ENCODE measurements at places on chromosomes 16 and 17.

GRCh38 chr16:73430138-73430537 lies 382.2 kb upstream of the ZFHX3 start:
- no peak for DNase-seq

- DNase-seq, result no peak
These were observed 71.0 kb downstream of the RBBP6 start for GRCh38 chr16:24610416-24610755.

- no peak for DNase-seq
These were observed 88.5 kb downstream of the HELZ start for GRCh38 chr17:67156269-67157199.

- no peak for DNase-seq
These were observed 923 bp downstream of the TLCD3B start for GRCh38 chr16:30030011-30030685.

DNA sequence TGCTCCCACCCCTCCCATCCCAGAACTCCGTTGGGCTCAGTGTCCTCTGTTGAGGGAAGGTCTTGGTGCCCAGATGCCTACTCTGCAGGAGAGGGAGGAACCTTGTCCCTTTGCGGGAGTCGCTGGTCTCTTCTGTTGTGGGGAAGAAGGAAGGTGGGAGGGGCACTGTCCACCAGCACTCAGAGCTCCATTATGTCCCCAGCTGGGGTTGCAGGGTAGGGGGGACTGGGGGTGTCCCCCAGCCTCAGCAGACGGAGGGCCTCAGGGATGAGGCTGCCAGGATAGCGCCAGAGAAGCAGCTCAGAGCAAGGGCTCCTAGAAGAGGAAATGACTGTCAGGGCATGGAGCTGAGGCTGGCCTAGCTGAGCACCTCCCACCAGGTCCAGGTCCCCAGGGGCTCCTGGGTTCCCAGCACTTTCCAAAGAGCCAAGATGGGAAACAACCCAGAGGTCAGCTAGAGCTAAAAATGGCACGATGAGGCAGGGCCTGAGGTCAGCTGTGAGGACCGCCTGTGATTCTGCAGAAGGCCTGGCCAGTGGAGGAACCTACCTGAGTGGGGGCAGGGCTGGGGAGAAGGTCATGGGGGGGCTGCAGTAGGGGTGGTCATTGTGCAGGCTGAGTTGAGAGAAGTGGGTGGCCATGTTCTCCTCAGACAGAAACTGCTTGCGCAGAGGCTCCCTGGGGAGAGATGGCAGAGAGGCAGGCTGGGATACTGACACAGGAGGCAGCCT lies 893 bp downstream of the HCFC1R1 start:
- no peak for DNase-seq

DNA sequence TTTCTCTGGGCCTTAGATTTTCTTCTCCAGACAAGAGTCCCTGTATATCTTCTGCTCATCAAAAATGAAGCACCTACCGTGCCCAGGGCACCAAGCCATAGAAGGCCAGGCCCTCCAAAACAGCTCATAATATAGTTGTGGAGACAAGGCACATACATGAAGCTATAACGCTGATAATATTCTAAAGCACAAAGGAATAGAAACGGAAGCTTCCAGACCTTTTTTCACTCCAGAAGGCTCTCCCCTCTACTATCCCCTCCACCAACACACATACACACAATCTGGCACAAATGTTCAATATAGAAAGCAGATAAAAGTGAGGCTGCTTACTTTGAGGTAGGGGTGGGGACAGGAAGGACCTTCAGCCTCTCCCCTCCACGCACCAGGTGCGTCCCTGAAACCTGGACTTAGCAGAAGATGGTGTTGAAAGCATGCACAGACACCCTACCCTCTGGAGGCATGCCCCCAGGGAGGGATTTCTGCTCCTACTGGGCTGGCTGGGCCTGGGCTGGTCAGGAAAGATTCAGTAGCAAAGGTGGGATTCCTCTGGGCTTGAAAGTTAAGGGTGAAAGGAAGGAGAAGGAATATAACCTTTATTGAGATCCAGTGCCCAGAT lies 14.1 kb upstream of the SUPT4H1 start:
- DNase-seq, result no peak

DNA sequence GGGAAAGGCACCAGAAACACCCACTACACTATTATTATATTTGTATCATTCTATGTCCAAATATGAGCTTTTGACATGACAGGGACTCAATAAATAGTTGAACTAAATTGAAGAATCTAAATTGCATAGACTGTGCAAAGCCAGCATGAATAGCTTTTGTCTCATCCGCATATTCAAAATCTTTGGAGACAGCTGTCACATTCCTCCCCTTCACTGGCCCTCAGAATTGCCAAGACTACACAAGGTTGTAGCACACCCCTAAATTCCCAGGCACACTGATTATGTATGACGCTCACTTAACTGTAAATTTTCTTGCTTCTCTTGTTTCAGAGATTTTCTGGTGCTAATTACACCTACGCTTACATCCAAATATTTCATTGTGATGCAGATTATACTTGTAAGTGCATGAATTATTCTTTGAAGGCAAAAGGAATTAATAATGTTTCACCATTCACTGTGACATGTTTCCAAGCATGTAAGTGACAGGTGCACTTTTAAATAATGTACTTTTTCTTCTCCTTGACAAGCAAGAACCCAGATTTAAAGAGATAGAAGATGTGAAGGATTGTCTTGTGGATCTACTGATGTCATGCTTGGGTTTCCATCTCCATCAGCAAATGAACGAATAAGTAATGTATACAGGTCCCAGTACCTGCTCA lies 47.5 kb downstream of the CA10 start:
- DNase-seq, result no peak

DNA sequence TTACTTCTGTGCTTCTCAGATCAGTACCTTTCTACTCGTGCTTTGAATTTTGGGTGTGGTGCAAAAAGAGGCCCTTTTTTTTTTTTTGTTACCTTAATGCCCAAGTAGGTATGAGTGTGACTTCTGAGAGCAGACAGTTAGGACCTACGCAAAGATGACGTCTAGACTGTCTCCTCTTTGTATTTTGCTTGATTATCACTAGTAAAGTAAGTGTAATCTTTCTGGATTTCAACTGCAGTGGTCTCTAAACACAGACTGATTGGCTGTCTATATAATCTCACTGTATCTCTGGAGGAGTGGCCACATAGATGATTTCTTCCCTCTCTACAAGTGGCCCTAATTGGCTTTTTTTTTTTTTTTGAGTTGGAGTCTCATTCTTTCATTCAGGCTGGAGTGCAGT lies 11.5 kb upstream of the CDK5R1 start:
- no peak for DNase-seq

Data from brain pericyte (primary cell).